ENCODE measurements at places on chromosomes 12 and 14.

DNA sequence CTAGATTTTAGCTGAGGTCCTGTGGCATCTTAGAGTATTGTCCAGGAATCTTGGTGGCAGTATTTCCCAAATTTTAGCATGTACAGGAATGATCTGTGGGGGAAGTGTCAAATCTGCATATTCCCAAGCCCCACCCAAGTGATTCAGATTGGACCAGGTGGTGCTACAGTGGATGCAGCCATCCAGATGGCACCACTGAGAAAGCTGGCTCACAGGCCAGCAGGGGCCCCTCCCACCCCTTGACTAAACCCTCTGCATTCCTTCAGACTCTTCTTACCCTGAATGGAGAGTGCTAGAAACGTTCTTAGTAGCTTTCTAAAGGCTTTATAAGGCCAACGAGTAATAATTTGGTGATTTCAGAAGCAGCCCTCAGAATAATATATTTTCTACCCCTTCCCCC lies 255.2 kb downstream of the NRXN3 start:
- DNase-seq: no peak

DNA sequence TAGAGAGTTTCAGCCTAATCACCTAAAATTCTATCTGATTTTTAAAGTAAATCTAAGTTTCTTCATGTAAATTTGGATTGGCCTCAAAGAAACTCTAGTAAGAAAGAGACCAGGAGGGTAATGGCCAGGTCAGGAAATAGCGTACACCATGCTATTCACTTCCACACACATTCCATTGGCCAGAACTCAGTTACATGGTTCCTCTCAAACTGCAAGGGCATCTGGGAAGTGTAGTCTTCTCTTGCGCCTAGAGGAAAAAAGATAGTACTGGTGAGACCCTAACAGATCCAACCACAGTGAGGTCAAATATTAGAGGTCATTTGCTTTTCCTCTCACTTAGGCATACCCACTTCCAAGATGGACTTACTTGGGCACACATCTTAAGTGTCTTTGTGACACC lies 39.1 kb downstream of the MBIP start:
- no peak for DNase-seq

DNA sequence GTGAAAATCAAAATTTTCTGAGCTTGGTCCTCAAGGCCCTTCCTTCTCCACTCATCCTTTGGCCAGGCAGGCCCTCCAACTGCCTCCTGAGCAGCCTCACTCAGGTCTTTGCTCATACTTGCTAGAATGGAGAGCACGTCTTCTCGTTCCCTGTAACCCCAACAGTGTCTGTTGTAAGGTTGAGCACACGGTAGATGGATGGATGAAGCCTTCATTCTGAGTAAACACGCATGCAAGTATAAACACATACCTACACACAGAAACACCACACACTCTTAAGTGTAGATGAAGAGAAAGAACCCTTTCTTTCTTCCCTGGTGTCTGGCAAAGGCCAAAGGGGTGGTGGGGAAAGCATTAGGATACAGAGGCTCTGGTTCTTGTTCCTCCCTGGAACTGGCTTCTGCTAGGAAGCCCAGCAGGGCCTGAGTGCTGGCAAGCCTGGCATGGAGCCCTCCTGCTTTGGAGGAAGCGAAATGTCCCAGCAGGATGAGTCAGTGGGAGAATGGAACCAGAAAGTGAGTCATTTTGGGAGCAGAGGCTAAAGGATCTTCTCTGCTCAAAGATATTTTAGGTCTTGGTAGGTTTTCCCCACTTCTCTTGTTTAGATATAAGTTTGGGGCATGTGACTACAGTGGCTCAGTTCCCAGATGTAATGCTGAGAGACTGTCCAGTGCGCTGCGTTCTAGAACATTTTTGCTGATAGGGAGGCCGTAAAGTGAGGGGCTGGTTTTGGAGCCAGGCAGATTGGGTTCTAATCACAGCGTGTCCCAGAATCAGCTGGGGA lies 127.4 kb downstream of the CACNA1C start:
- no peak for DNase-seq

GRCh38 chr12:115046805-115047204 lies 362.8 kb upstream of the TBX3 start:
- DNase-seq: no peak

DNA sequence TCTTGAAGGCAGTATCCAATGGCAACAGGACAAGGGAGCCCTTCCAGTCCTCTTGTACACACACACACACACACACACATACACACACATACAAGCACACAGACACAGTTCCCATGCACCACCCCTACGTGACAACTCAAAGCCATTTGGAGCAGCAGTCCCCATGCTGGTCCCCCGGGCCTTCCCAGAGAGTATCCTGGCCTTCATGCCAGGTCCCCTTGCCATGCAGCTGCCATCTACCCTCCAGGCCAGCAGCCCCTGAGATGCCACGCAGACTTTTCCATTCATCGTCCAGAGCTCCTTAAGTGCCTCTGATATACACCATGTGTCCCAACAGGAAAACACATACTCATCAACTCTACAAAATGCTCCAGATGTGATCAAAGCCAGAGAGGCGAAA lies 159.5 kb downstream of the ANO2 start:
- DNase-seq: no peak

GRCh38 chr12:50620978-50621360 lies 116.2 kb downstream of the DIP2B start:
- no peak for DNase-seq

GRCh38 chr12:100504804-100505203 lies 31.1 kb downstream of the NR1H4 start:
- no peak for DNase-seq

GRCh38 chr12:40511341-40511740 lies 180.9 kb upstream of the CNTN1 start:
- no peak for DNase-seq

- DNase-seq: peak; percentile 57
Observed at GRCh38 chr14:74945852-74946658, 9.3 kb downstream of the PGF start.

- no peak for DNase-seq
Observed at GRCh38 chr12:94706250-94706661, 55.9 kb upstream of the TMCC3 start.

DNA sequence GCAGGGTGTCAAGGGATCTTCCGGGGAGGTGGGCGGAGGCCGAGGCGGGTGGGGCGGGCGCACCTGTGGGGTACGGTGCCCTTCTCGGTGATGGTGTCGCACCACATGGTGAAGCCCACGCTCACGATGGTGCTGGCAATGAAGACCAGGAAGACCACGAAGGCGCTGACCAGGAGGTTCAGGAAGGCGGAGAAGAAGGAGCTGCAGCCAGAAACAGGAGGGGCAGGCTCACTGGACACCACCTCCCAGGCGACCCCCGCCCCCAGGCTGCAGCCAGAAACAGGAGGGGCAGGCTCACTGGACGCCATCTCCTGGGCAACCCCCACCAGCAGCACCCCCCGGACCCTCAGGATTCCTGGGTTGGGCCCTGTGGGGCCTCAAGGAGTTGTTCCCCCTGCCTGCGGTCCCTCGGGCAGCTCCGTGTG lies 7.6 kb downstream of the TMEM179 start:
- no peak for DNase-seq

GRCh38 chr12:123026094-123026853 lies 45.8 kb downstream of the ARL6IP4 start:
- DNase-seq: no peak

DNA sequence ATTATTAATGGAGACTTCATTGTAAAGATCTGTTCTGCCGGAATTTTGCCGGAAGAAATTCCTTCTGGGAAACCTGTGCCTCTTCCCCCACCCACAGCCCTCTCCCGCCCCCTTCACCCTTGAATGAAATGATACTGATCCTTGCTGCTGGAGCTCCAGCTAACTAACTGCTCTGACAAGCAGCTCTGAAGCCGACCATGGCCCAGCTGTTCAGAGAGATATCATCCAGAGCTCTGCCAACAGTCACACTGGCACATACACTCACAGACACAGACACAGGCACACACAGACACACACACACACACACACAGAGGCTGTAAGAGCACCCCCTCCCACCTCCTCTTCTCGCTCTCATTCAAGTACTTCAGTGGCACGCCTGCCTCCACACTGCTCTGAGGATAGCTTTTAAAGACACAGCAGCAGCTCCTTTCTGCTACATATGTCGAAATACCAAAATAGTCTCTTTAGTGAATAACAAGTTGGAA lies 88.6 kb downstream of the R3HDM2 start:
- peak; percentile 2 for DNase-seq

- DNase-seq: no peak
Observed at GRCh38 chr14:32244404-32244803, 41.3 kb upstream of the RNU6-8 start.

DNA sequence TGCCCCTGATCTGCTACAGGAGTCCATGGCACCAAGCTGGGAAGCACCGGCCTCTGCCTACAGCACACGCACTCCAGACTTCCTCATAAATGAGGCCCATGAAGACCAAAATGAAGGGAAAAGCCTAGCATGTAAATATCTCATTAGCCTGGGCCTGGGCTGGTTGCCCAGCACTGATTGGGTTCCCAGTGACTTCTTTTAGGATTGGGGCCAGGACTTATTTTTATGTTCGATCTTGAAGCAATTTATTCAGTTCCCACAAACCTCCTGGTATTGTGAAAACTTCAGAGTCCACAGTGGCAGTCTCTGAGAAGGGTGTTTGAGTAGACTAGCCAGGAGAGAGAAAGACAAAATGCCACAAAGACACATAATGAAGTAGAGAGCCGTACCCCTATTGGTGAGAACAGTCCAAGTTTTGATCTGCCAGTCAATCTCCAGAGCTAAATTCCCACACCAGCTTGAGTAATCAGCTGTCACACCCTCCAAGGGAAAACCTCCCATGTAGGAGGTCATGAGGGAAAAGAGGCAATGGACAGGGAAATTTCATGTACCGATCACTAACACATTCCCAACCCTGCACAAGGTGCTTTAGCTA lies 78.2 kb downstream of the PHLDA1 start:
- DNase-seq: peak; percentile 27

DNA sequence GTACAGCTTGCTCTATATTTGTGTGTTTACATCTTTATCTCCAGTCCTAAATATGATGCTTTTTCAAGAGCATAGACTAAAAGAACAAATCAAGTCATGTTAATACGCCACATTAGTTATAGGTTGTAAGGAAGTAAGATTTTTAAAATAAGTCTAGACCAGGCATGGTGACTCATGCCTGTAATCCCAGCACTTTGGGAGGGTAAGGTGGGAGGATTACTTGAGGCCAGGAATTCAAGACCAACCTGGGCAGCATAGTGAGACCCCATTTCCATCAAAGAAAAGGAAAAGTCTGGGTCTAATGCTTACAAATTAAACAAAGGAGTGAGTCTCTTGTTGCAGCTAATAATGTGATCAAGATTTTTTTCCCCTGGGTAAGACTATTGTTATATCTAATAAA lies 118.9 kb downstream of the GPR135 start:
- DNase-seq: no peak

- no peak for DNase-seq
Observed at GRCh38 chr12:89311703-89312293, 40.5 kb downstream of the DUSP6 start.

GRCh38 chr12:84038242-84038641 lies 874.4 kb downstream of the SLC6A15 start:
- DNase-seq: no peak

- DNase-seq: no peak
Observed at GRCh38 chr14:105840266-105841021, 314.1 kb downstream of the TMEM121 start.

- peak; percentile 64 for DNase-seq
Observed at GRCh38 chr12:80837342-80837978, 100.3 kb downstream of the LIN7A start.

DNA sequence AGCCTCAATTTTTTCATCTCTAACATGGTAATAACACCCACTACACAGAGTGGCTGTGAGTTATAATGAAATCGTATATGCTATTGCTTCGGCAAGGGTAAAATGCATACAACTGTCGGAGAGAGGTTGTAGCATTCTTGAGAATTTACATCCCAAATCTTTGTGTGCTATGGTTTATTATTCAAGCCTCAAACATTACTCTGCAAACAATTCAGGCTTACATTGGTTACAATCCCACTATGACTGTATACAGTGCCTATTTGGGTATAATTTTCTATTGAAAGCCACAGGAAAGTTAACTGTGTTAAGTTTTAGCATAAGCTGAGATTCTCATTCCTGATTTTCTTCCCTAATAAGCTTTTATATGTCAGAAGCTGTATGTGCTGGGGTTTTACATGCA lies 20.6 kb downstream of the SLC35F4 start:
- no peak for DNase-seq

GRCh38 chr14:56666716-56667115 lies 87.1 kb downstream of the TMEM260 start:
- no peak for DNase-seq

GRCh38 chr14:96215452-96216244 lies 11.0 kb downstream of the BDKRB2 start:
- DNase-seq: no peak

- no peak for DNase-seq
Observed at GRCh38 chr14:90308561-90308960, 23.2 kb downstream of the NRDE2 start.

- DNase-seq: no peak
Observed at GRCh38 chr14:104361101-104361591, 218.4 kb upstream of the C14orf180 start.

Measured in hippocampal formation (tissue), 2 donors.